Tracheal epithelial cell (primary cell): ENCODE measurements at places on chromosomes 4 and X. TPM values are rescaled to one million over a fixed set of nuclear protein-coding genes. Genes with fewer than 3 reads are reported as not detected.

The COX7B2 gene
- not detected in 2 replicates for total RNA-seq

The SATL1 gene
- not detected in 2 replicates for total RNA-seq

The ADGRL3 gene
- under 0.01 TPM in 1 of 2 replicates, not detected in the other for total RNA-seq

The GPR119 gene
- not detected in 2 replicates for total RNA-seq

The COL4A6 gene
- 24.1 and 26.9 TPM in 2 replicates for total RNA-seq

The TEC gene
- total RNA-seq: 0.43 and 0.48 TPM in 2 replicates

The EVC gene
- 17.1 and 17.9 TPM in 2 replicates for total RNA-seq

The BST1 gene
- total RNA-seq: 0.96 TPM in 1 of 2 replicates, not detected in the other

The PITX2 gene
- not detected in 2 replicates for total RNA-seq

The LONRF3 gene
- 0.21 and 1.7 TPM in 2 replicates for total RNA-seq

The FOXP3 gene
- under 0.01 TPM in 1 of 2 replicates, not detected in the other for total RNA-seq

The CFAP47 gene
- total RNA-seq: under 0.01 TPM in 1 of 2 replicates, not detected in the other

The DRD5 gene
- total RNA-seq: 0.21 TPM in 1 of 2 replicates, not detected in the other

The FAM184B gene
- not detected in 2 replicates for total RNA-seq

The RPGR gene
- total RNA-seq: 4.0 and 5.1 TPM in 2 replicates

The POU3F4 gene
- not detected in 2 replicates for total RNA-seq

The MTHFD2L gene
- 34.5 and 35.6 TPM in 2 replicates for total RNA-seq

The PRR32 gene
- total RNA-seq: not detected in 2 replicates

The GLRA2 gene
- total RNA-seq: 0.85 TPM in 1 of 2 replicates, not detected in the other

The ALPK1 gene
- total RNA-seq: 9.2 and 15.8 TPM in 2 replicates

The ZAR1 gene
- total RNA-seq: not detected in 2 replicates

The TKTL1 gene
- not detected in 2 replicates for total RNA-seq
